ENCODE measurements at places on chromosomes 4 and X.
A peak's percentile ranks its signal among the peaks of the same experiment; 100 is the strongest.

GRCh38 chrX:18676470-18676869 lies 4.6 kb upstream of the RS1 start:
- no peak for DNase-seq

DNA sequence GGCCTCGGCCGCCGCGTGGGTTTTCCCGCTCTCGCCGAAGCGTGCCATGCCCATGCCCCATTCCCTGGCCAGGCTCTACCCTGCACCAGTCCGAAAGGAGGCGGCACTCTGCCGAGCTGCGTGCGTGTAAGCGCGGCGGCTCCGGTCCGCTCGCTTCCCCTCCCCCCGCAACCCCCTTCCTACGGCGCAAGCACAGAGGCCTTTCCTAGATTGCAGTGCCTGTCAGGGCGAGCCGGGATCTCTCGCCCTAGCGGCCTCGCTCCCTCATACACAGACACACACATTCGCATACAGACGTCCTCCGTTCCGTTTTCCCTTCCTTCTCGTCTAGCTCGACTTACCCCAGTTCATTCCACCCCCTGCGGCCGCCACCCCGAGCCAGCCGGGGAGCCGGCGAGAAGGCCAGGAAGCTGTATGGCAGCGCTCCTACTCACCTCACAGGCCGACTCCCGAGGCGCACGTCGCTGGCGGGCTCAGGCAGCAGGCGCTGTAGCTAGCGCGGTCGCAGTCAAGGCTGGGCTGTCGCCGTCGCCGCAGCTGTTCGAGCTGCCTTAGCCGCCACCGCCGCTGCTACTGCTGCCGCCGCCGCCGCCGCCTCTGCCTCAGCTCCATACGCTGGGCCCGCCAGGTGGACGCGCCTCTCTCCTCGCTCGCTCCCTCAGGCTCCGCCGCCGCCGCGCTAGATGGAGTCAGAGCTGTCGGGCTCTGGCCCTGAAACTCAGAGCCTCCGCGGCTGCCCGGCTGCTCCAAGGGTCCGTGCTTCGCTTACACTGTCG lies 615 bp downstream of the NEXMIF start:
- DNase-seq, result no peak

- no peak for DNase-seq
Observed at GRCh38 chrX:10831716-10832502, 211.5 kb upstream of the MID1 start.

DNA sequence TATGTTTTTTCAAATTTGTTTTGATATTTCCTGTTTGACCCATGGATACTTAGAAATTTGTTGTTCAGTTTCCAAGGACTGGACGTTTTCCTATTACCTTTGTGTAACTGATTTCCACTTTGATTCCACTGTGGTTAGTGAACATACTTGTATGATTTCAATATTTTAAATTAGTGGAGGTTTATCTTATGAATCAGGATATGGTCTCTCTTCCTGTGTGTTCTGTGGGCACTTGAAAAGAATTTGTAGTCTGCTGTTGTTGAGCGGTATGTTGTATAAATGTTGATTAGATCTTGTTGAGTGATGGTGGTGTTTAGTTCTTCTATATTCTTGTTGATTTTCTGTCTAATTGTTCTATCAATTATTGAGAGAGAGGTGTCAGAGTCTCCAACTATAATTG lies 21.2 kb upstream of the LAMTOR3 start:
- peak; percentile 57 for DNase-seq

GRCh38 chr4:146178126-146178525 lies 2.6 kb downstream of the LSM6 start:
- no peak for DNase-seq

DNA sequence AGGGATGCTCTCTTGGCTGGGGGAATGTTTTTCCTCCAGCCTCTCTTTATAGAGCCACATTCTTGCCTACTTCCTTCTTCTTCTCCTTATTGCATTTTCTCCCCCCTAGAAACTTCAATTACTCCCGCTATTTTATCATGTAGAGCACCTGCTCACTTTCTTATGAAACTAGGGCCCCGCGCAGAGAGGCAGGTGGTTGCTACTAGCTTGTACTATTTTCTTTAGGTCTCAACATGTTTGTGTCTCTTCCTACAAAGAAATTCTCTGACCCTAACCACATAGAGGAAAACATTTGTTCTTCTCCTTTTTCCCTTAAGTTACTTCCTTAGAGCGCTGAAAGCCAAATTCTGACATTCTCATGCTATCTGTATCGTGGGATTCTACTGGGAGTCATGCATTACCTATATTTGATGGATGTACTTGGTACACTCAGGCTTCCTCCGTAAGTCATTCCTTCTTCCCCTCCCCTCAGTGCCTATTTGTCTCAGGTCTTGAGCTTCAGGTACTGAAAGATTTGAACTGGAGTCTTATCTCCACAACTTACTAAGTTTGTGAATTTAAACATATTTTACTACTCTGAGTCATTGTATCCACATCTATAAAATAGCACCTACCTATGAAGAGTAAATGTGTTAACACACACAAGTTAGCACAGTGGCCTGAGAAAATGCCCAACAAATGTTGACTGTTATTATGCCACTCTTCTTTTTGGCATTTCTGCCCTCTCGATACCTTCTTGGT lies 159.1 kb upstream of the LEF1 start:
- no peak for DNase-seq

DNA sequence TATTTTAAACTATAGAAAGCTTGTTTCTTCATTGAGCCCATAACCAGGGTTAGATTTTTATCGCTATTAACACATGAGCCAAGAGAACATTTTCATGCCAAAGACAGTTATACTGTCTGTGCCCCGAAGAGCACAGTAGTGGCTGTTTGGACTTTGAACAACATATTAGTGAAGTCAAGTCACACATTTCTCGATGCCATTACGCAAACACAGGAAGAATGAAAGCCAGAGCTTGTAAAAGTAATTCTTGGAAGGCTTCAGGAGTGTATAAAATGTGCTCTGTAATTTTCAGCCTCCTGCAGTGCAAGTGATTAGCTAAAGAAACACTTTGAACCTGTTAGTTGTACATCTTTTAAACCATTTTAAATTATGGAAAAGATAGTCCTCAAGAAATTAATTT lies 590.7 kb upstream of the PITX2 start:
- DNase-seq, result no peak

DNA sequence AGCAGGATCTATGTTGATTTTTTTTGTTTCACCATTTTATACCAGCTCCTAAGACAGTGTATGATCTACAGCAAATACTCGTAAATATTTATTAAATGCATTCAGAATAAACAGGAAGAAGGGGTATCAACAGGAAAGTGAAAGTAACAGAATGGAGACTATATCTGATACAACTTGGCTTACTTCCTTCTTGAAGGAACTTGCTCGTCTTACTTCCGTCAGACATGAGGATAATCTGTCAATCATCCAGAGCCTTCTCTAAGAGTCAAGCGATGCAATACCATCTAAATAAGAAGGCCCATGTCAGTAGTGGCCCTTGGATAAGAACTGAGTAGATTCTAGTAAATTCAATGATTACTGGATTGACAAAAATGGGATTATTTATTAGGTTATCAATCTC lies 84.2 kb downstream of the CAMK2D start:
- DNase-seq, result no peak

- no peak for DNase-seq
Observed at GRCh38 chrX:437661-438390, 51.1 kb upstream of the PPP2R3B start.

DNA sequence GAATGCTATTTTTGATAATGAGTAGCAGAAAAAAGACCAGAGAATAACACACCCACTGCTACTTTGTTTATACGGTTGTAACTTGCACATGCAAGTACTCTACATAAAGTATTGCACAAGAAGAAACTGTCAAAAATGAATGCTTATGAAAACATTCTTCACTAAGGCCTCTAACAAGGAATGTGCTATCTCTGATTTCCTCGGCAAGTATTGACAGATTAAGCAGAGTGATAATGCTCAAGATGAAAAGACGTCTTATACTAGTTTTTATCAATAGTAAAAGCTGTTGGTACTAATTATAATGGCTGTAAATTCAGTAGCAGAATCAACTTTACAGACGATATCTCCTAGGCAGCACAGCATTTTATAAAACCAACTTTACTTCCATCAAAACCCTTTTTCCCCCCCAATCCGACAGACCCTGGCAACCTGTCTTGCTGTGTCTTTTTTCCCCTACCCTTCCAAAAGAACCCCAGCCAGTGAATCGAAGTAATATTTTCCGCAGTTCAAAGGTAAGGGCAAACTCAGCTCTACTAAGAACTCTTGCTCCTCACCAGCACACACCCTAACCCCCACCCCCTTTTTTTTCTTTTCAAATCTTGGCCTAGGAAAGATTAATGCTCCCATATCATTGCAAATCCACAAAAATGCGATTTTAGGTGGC lies 1.5 kb downstream of the FRYL start:
- DNase-seq, result no peak

- no peak for DNase-seq
Observed at GRCh38 chrX:150160656-150161055, 202.5 kb upstream of the MAMLD1 start.

- DNase-seq, result no peak
Observed at GRCh38 chr4:38976308-38976707, 55.9 kb downstream of the TMEM156 start.

DNA sequence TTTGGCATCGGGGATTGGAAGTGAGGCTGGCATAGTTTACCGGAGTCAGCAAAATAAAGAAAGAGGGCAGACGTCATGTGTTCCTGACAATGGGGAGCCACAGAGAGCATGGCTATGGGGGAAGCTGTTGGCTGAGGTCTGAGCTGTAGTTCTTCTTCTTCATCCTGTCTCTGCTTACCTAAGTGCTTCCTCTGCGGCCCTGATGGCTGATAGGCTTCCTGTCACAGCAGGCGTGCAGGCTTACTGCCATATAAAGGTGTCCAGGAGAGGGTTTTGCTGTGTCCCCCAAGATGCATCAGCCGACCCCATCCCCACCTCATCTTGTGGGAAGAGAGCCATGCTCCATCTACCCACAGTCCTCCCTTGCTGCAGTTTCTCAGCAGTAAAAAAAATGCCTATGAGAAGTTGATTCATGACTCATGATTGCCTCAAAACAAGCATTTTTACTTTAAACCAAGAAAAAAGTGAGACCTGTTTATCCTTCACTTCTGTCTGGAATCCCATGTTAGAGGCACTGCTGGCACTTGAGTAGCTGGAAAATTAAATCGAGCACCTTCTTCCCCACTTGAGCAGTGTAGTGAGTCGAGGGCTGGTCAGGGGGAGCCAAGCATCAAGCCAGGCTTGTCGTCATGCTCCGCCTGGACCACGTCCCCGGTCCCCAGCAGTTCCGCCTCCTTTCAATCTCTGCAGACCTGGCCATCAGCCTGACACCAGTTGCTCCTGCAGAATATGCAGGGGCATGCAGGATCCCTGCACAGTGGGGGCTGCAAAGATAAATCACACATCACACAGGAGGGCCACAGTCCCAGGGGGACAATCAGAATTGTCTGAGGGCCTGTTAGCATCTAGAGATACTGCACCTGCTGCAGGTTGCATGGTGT lies 237.8 kb downstream of the EVC2 start:
- DNase-seq, result no peak

- DNase-seq, result no peak
Observed at GRCh38 chr4:69147334-69147733, 51.1 kb downstream of the UGT2B7 start.

GRCh38 chr4:92047209-92047875 lies 256.4 kb upstream of the GRID2 start:
- DNase-seq, result no peak

GRCh38 chrX:33178690-33179089 lies 32.7 kb downstream of the DMD start:
- no peak for DNase-seq

- no peak for DNase-seq
Observed at GRCh38 chrX:11589641-11590040, 76.1 kb downstream of the ARHGAP6 start.

- no peak for DNase-seq
Observed at GRCh38 chr4:14744346-14744745, 257.9 kb upstream of the CPEB2 start.

DNA sequence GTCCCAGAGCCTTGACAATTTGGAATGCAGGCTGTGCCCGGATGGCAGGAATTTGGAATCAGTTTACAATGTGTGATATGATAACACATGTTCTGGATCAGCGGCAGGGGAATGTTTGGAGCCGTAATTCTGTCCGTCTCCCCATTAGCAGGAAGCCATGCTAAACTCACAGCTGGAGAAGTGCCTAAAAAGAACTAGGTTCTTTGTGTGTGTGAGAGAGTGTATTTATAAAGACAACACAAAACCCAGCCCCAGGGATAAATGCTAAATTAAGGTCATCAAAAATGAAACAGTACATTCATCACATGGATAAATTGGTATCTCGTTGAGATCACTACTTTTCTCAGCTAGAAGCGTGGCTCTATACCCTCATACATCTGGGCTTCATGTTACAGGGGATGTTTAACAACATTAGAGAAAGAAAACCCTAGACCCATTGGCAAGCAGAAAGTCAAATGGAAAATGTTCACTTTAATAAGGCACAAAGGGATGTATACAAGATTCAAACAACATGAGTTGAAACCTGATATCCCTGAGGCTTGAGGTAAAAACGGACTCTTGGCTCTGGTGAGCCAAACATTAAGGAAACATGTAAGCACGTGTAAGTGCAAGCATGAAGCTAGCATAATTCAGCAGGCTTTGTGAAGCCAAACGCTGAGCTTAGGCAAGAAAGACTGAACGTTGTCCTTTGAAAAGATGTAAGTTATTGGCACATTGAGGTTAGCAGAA lies 18.0 kb upstream of the TMEM131L start:
- DNase-seq, result no peak

DNA sequence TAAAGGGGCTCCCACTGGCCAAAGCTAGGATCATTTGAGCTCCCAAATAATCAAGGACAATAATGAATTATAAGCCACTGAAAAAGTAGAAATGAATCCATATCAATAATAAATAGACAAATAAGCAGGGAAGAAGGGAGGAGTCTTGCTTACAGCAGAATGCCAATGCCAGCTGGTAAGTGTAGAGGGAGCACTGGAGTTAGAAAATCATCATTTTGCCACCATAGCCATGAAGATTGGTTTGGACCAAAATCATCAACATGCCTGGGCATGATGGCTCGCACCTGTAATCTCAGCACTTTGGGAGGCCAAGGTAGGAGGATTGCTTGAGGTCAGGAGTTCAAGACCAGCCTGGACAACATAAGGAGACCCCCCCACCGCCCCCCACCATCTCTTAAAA lies 20.4 kb upstream of the SH3KBP1 start:
- DNase-seq, result no peak

DNA sequence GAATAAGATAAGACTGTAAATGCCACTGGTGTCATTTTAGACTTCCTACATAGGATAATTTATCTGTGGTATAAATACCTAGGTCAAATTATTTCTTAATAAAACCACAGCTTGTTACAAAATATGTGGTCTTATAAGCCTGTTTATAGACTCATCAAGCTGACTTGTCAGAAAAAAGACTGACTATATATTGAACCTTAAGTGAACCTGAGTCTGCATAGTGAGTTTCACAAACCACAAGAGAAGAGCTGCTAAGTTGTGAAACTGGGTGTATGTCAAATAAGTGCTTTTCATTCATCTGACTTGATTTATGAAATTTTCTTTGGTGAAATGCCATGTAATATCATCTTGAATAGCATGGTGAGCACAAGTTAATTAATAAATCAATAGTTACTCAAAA lies 48.4 kb upstream of the TMPRSS11A start:
- no peak for DNase-seq

- no peak for DNase-seq
Observed at GRCh38 chr4:80393246-80393969, 57.9 kb downstream of the CFAP299 start.
